ENCODE measurements at places on chromosomes 13 and 19.

DNA sequence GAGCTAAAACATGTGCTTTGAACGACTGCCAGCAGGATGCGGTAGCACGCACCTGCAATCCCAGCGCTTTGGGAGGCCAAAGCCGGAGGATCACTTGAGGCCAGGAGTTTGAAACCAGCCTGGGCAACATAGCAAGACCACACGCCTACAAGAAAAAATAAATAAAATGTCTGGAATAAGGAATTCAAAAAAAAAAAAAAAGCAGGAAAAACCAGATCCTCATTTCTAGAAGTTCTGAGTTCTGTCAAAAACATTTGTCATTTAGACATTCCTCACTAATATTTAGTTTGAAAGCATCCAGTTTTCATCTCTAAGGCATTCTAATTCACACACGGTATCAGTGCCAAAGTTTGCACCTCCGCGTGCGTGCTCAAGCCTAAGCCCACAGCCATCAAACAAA, 36.9 kb upstream of the USE1 start:
- no peak for DNase-seq

- no peak for DNase-seq
Observed at GRCh38 chr19:35596366-35596999, 10.5 kb downstream of the PMIS2 start.

DNA sequence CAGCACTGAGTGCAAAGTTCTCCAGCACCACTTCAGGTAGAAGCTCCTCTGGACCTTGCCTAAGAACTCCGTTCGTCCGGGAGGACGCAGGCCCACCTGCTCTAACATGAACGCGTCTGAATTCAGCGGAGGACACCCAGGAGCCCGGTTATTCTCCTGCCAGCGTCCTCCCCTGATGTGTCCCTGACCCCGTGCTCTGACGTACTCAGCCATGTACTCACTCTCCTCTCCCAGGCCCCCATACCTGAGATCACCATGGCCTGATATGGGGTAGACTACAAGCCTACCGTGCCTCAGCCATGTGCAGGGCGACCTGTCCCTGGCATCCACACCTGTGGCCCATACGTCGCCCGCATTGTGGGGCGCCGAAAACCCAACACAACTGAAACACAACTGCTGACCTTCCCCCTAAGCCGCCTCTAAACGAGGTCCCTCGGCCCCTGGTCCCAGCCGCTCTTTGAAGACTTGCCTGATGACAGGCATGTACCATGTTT, 744 bp upstream of the ZNF584 start:
- peak; percentile 19 for DNase-seq

GRCh38 chr13:112636401-112636975, 48.5 kb upstream of the TUBGCP3 start:
- DNase-seq, result no peak

DNA sequence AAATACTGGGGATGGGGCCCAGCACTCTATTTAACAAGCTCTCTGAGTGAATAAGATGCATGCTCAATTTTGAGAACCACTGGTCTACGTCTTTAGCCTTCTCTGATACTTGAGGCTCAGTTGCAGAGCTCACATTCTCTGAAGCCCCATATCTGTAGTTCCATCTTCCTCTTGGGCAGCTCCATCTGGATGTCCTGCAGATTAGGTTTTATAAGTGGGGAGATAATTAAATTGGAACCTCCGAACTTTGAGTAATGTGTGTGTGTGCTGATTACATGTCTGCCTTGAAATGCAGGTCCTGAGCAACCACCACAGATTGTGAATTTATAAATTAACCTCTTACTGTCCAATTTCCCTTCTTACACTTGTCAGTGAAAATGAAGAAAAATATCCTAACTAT, 7.2 kb upstream of the RASL11A start:
- DNase-seq, result no peak

DNA sequence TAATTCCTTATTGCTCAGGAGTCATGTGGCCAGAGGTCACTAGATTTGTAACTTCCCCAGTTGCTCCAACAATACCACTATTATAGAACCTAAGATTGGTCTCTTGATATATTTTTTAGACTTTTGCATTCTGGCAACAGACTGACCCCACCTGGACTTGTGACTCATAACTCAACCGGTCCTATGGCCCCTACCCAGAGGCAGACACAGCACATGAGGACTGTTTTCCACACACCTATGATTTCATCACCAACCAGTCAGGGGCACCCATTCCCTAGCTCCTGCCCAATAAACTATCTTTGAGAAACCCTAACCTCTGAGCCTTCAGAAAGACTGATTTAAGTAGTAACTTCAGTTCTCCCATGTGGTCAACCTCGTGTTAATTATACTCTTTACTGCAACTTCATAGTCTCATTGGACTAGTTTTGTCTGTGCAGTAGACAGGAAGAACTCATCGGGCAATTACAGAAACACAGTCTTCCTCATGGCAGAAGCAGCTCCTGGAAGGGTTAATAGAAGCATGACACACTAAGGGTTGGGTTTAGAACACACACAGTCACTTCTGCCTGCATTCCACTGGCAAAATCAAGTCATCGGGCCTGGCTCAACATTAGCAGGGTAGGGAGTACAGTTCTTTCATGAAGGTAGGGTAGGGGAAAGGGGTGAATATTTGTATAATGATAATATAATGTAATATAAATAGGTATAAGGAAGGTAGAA, 251.8 kb downstream of the UQCRFS1 start:
- DNase-seq, result no peak

- DNase-seq, result no peak
Observed at GRCh38 chr13:111877906-111878305, 189.0 kb upstream of the SOX1 start.

Measured in NCI-H526 treated with DMSO at 0.1 percent for 48 hours (cell line).